ENCODE measurements at places on chromosomes 13 and 19.
A peak's percentile ranks its signal among the peaks of the same experiment; 100 is the strongest.

DNA sequence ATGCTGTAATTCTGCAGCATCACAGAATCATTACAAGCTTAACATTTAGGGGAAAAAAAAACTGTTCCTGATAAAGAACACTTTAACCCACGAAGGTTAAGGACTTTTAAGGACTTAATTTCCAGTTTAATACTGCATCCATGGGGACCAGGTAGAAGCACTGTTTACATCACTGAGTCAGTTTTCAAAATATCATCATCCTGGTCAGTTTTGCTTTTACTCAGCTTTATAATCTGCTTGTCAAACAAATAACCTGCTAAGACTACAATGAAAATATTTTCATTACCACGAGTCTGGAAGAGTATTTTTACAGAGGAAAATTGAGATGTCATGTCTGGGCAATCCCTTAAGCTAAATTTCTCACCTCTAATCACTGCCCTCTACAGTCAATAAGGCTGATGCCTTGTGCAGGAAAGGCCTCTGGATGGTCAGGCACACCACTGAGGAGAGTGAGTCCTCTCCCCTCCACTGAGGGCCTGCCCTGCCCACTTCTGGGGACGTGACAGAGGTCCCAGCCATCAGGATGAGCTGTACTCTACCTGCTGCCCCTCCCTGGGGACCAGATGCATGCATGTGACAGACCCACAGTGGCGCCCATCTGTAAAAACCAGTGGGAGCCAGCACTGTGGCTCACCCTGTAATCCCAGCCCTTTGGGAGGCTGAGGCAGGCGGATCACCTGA lies 31.0 kb downstream of the FOXO1 start:
- DNase-seq = no peak

DNA sequence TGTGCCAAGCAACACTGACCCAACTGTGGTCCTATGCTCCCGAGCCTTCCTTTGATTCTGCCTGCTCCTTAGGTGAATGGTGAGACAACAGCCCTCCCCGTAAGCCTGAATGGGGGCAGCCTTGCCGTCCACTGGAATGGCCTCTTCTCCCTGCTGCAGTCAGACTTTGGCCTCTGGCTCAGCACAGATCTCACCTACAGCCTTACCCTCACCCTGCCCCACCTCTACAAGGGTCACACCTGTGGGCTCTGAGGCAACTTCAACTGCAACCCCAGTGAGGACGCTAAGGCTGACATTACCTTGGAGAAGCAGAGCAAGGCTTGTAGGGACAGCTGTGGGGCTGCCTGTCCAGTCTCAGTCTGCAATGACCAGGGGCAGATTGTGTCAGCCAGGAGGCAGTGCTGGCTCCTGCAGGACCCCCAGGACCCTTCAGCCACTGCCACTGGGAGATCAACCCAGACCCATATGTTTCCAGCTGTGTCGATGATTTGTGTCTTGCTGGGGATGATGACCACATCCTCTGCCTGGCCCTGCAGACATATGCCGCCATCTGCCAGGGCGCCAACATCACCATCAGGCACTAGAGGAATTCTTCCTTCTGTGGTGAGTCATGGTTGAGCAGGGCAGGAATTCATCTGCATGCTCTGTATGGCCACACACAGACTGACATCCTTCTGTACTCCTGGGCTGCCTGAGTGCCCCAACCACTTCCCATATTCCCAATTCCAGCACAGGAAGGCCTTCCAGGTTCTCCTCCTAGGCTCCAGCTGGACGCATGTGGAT lies 27.3 kb upstream of the FXYD3 start:
- DNase-seq = no peak

DNA sequence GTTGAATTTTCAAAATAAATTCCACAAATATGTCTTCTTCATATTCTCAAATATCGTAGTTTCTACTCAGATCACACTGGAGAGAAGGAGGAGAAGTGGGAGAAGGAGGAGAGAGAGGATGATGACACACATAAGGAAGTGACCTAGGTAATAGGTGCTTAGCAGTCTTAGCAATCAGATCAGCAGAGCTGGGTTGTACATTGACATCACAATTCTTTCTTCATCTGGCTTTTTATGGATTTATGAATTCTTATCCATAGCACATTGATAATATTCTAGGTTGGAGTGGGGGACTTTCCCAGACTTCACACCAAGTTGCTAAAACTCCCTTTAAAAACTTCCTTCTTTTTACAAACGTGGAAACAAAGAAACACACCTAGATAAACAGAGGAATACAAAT lies 86.9 kb downstream of the FGF9 start:
- no peak for DNase-seq

GRCh38 chr19:11982526-11982925 lies 17.7 kb downstream of the ZNF763 start:
- no peak for DNase-seq

- no peak for DNase-seq
Observed at GRCh38 chr13:23567906-23568460, 2.2 kb upstream of the TNFRSF19 start.

DNA sequence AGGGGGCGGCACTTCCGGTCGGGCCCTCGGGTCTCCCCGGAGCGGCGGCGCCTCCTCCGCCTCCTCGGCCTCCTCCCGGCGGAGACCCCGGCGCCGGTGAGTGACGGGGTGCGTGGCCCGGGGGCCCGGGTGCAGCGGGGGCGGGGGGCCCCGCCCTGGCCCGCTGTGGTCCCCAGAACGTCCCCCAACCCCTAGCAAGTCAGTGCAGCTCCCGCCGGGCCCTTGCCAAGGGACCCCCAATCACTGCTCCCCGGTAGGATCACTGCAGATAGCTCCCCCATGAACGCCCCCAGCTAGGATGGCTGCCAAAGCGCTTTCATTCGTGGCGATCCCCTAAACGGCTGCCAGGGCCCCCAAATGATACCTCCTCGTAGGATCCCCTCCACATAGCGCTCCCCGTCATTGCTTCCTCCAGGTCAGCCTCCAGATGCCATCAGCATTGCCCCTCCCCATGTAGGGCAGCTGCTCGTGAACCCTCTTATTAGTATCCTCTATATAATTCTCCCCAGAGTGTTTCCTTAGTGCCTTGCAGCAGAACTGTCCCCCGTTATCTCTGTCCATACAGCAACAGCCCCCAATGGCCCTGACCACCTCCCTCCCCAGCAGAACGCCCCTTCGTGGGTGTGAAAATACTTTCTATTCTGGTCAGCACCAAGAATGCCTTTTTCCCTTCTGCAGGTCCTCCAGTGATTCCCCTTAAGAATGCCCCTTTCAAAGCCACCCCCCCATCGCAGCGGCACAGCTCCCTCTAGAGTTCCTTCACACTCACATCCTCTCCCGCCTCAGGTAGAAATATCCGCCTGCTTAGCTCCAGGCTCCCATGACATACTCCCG lies at the start of gene ZNF865:
Gene ZNF865, plus strand, starts transcription at position 11 of the 834 bp plus-strand sequence. CDS start 7,972 bp downstream, outside the sequence.
- peak; percentile 61 for DNase-seq

DNA sequence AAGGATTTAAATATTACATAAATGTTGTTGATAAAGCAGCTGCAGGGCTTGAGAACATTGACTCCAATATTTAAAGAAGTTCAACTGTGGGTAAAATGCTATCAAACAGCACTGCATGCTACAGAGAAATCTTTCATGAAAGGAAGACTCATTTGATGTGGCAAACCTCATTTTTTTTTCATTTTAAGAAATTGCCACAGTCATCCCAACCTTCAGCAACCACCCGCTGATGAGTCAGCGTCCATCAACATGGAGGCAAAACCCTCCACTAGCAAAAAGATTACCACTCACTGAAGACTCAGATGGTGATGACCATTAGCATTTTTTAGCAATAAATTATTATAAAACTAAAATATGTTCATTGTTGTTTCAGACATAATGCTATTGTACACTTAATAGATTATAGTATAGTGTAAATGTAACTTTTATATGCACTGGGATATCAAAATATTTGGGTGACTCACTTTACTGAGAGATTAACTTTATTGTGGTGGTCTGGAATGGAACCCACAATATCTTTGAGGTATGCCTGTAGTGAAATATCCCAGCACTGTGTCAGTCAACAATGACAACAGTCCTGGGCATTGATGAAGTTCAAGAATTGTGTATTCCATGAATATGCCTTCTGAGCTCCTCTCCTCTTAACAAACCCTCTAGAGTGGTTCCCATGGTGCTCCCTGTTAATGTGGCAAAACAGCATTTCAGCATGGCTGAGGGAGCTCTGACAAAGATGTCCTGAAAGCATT lies 52.4 kb upstream of the SOX21 start:
- no peak for DNase-seq

DNA sequence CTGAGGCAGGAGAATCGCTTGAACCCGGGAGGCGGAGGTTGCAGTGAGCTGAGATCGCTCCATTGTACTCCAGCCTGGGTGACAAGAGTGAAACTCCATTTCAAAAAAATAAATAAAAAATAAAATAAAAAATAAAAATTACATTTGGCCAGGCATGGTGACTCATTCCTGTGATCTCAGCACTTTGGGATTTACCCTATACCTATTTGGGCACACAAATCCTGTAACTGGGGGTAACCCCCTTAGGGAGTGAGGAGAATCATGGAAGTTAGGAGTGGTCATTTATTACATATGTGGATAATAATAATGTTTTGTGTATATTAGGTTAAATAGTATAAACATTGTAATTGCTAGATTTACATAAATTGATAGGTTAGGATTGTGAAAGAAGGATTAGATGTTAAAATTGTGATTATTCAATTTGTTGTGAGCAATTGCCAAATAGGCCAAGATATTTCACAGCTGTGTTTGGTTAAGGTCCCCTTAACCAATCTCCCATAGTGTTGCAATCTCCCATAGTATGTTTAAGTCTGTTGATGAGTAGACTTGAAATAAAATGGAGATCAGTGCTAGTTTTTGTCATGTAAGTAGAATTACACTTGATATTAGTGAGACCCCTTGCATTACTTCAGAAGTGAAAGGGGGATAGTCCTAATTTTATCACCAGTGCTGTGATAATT lies 30.7 kb downstream of the ZNF844 start:
- no peak for DNase-seq

DNA sequence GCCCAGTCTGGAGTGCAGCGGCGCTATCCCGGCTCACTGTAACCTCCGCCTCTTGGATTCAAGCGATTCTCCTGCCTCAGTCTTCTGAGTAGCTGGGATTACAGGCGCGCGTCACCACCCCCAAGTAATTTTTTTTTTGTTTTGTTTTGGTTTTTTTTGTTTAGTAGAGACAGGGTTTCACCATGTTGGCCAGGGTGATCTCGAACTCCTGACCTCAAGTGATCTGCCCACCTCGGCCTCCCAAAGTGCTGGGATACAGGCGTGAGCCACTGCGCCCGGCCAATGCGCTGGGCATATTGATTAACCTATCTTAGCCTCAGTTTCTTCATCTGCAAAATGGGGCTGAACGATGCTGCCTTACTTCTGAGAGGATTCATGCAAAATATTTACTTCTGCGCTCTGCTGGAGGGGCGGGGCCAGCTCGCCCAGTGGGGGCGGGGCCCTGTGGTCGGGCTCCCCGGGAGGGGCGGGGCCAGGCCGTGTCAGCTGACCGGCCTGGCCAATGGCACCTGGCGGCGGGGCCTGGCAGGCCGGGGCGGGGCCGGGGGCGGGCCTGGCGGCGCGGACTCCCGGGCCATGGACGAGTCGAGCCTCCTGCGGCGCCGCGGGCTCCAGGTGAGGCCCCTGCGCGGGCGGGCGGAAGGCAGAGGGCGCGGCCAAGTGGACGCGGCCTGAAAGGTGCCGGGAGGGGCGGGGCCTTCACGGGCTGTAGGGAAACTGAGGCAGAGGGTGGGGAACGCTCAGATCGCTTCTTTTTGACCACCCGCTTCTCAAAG lies at the start of gene MAST3:
Gene MAST3, plus strand, starts transcription at position 562 of the 776 bp plus-strand sequence. Its CDS starts 15 bp downstream, at position 577.
- DNase-seq = peak; percentile 62

- no peak for DNase-seq
Observed at GRCh38 chr19:58581227-58582141, 8.3 kb upstream of the MZF1 start.

- DNase-seq = no peak
Observed at GRCh38 chr13:43009506-43009905, 13.9 kb upstream of the DNAJC15 start.

DNA sequence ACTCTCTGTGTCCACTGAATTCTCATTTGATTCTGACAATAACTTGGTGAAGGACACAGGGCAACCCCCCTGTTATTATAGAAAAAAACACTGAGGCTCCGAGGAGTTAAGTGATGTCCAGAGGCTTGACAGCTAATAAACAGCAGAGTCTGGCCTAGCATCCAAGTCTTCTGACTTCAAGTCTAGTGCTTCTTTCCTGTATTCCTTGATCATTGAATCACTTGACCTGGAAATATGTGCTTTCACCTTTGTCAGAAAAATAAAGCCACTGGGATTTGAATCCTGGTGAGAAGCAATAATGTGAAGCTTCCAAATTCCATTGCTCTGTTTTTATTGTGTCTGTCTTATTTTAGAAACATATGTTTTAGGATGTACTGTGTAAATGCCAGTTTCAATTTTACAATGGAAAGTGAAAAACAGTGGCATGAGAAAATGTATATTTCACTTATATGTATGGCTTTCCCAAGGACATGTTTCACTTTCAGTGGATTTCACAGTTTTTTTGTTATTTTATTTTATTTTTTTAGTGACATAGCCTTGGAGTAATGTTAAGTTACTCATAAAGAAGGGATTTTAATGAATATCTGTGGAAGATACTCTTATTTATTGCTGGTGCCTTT lies 190.2 kb downstream of the GPC6 start:
- no peak for DNase-seq

GRCh38 chr13:97124915-97125809 lies 97.0 kb upstream of the MBNL2 start:
- DNase-seq = peak; percentile 22

- DNase-seq = no peak
Observed at GRCh38 chr19:49930483-49931011, 1.2 kb upstream of the NUP62 start.

DNA sequence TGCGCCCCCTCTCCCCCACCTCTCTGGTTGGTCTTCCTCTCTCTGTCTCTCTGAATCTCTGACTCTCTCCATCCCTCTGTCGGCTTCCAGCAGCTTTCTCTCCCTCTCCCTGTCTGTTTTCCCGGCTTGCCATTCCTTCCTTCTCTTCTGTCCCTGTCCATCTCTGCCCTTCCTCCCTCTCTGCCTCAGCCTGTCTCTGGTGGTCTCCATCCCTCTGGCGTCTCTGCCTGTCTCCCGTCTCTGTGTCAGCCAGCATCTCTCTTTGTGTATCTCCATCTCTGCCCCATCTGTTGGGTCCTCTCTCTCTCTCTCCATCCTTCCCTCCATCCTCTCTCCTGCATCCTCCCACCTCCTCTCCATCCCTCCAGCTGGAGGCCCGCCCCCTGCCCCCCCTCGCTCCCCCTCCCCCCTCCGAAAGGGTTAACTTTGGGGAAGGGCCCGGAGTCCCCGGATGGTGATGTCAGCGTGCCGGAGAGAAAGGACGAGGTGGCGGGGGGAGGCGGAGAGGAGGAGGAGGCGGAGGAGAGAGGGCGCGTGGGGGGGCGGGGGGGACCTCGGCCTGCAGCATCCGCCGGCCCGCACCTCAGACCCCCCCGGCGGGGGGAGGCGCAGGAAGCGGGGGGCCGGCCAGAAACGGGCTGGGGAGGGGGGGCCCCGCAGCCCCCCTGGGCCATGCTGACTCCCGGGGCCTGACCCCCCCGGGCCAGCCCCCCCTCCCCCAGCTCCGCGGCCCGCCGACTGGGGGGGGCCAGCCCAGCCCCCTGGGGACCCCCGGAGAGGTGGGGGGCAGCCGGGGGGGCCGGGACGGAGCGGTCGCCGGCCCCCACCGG lies at the start of gene BRSK1:
Gene BRSK1, plus strand, starts transcription at position 450 of the 830 bp plus-strand sequence. CDS start 446 bp downstream, outside the sequence.
- DNase-seq = peak; percentile 84
